ENCODE measurements at places on chromosomes 6 and 20.

DNA sequence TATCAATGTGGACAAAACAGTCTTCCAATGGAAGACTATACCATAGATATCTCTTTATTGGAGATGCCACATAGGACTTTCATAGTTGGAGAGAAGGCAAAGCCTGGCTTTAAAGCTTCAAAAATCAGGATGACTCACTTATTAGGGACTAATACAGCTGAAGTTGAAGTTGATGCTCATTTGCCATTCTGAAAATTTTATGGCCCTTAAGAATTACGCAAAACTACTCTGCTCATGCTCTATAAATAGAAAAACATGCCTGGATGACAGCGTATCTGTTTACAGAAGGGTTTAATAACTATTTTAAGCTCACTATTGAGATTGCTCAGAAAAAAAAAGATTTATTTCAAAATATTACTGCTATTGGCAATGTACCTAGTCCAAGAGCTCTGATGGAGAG, 155.5 kb upstream of the DST start:
- DNase-seq: no peak

- no peak for DNase-seq
Measured at GRCh38 chr6:137358273-137358672, 135.9 kb downstream of the OLIG3 start.

DNA sequence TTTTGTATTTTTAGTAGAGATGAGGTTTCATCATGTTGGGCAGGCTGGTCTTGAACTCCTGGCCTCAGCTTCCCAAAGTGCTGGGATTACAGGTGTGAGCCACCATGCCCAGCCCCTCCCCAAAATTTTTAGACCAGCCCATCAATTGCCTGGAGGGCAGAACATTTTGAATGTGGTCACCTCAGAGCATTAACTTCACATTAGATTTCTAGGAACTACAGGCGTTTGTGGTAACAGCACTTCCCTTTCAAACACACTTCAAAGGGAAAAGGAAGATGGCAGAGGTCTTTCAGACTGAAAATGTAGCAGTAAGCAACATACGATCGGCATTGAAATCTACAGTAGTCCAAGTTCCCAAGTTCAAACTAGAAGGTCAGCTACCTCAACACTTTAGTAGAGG, 12.3 kb upstream of the SLA2 start:
- DNase-seq: no peak

DNA sequence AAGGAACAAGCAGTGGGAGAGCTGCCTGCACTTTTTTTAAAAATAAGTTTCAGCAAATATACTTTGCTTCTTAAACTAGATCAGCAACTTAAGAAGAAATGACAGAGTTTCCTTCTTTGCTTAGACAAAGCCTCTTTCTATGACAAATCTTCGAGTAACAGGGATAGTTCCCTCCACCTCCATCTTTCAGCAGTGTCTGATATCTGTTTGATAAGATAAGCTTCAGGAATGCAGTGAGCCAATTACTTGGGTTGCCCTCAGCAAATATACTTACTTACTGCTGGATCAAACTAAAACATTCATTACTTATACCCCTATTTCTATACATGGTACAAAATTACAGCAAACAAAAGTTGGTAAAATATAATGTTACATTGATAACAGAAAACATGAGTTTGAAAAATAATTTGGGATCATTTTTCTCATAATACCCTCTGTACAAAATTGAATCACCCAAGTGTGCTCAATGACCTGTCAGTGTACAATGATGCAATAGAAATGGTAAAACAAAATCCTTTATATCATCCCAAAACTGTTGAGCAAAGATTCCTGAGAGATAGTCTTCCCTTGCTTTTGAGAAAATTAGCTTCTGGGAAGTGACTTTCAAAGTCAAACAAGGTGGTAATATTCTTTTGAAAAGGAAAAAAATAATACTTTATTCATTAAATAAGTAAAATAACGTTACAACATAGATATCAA, 24.5 kb downstream of the FRK start:
- no peak for DNase-seq

DNA sequence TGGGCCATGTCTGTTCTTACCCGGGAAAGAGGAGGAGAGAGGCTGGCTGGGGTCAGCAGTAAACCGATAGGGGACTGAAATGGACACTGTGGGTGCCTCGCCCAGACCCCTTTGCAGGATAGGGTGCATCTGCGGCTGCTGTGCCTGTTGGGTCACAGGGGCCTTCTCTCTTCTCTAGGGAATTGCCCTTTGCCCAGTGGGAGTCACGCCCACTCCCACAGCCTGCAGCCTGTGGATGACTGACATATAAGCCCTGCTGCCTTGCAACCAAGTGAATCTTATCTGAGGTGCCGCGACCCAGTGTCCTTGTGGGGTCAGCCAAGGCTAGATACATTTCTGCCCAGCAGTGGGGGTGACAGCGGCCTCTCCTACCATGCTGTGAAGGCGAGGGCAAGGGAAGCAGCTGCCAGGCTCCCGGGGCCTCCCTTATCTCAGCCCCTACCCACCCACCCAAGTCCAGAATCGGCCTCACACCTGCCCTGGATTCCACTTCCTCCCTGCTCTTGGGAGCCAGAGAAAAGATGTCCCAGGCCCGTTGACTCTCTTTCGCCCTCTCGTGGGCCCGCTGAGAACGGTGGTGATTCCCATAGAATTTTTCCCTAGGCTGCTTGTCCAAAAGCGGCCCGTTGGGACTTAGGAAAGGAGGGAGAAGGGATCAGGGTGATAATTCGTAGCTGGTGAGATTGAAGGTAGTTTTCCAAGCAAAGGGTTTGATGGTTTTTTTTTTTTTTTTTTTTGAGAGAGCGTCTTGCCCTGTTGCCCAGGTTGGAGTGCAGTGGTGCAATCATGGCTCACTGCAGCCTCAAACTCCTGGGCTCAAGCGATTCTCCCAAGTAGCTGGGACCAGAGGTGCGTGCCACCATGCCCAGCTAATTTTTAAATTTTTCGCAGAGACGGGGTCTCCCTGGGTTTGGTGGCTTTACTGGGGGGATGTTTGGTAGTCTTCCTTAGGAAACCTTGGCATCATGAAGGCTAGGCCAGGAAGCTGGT, 76.4 kb upstream of the RNF24 start:
- peak; percentile 49 for DNase-seq

DNA sequence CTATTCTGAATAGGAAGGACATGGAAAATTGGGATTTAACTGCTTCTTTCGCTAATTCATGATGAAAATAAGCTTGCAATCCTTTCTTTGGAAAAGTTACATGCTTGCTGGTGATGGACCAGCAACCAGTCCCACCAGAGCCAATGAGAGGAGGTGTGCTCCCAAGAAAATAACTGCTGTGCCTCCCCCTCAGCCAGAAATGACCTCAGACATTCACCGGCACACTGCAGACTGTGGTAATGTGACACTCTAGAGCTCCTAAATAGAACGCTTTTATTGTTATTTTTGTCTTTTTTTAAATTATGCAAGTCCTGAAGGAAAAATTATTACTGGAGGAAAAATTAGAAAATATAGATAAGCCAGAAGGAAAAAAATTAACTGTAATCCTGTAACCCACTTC, 2.6 kb downstream of the PYGB start:
- peak; percentile 58 for DNase-seq

- no peak for DNase-seq
Measured at GRCh38 chr6:35664945-35665344, 23.8 kb downstream of the FKBP5 start.

DNA sequence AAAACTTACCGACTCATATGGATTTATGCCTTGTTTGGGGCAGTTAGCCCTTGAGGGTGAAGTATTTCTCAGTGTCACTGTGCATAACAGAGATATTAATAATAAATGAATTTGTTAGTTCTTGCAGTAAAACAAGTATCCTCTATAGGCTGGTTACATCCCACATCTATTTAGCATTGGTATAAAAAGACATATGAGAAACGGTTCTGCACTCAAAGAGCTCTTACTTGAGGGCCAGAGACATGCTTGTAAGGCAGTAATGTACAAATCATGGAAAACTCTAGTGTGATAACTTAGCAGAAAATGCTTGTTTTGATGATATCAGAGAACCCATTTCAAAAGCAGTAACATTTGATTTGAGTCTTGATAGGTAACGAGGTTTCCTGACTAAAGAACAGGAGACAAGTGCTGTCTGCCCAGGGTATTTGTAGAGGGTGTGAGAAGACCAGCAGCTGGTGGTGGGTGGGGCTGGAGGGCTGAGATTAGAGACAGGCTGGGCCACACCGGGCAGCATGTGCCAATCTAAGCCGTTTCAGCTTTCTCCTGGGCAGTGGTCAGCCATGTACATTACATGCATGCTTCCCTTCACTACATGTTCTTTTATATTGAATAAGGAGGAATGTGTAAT, 46.3 kb downstream of the TULP4 start:
- peak; percentile 53 for DNase-seq

DNA sequence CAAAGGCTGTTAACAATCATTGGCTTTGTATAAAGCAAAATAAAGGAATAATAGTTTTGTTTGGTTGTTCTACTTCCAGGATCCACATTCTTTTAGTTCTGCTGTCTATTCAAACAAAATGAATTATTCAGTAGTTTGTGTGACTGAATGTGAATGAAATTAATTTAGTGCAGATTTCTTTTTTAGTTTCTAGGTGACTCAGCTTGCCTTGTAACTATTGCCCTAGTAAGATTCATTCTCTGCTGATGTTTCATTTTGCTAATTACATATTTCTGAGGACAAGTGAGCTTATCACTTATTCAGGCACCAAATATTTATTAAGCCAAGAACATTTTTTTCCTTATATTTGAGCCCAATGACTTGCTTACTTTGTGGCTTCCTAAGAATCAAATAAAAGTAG, 46.5 kb upstream of the RIPOR2 start:
- no peak for DNase-seq

DNA sequence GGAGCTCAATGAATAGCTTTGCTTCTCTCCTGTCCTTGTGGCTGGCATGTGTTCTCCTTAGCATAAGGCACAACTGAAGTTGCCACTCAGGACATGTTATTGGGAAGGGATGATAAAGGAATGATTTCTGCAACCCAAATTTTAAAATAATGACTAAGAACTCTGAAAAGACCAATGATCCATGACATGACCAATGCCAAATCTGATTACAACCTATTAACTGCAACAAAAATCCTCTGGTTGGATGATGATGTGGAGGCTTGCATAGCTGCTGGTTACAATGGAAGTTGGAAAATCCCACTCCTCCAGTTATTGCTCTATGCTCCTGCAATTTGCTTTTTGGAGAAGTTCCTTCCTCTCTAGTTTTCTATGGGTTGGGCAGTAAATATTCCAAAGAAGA, 63.4 kb upstream of the FBXL4 start:
- no peak for DNase-seq

DNA sequence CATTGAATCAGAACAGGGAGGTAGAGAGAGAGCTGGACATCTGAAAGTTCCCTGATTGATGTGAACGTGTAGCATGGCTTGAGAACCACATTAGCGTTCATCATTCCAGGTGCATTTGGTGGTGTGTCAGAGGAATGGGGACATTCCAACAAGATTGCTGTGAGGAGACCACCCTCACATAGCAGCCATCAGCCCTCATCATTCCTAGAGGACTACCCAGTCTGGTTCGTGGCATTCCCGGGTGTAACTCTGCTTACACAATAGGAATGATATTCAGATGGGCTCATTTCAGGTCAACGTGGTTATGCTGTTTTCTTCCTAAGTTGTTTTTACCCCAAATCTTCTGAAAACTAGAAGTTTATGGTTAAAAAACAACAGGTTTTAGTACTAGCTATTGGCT, 62.2 kb upstream of the KLHL31 start:
- no peak for DNase-seq

- no peak for DNase-seq
Measured at GRCh38 chr6:18047406-18047805, 60.0 kb upstream of the KIF13A start.

DNA sequence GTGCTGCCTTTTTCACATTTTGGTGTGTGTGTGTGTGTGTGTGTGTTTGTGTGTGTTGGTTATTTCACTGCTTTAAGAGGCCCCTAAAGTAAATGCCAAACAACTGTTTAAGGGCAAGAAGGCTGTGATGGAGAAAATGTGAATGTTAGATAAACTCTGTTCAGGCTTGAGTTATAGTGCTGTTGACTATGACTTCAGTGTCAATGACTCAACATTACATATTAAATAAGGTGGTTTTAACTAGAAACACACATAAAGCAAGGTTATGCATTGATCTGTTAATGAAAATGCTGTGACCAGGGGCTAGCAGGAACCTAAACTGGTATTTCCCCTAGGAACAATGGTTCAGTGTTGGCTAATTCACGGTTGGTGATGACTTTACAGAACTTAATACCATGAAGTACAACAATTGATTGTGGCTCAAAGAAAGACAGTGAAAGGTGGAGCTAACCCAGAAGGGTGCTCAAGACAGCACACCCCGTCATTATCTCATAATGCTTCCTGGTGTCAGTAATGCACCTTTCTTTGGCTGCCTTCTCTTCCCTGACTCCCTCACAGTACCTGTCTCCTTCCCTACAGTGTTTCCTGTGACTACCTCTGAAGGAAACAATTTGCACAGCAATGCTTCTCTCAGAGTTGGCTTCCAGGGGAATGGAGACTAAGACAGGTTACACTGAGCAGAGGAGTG, 116.1 kb downstream of the RIN2 start:
- DNase-seq: no peak

GRCh38 chr6:5457041-5457440, 195.7 kb downstream of the FARS2 start:
- DNase-seq: no peak

- no peak for DNase-seq
Measured at GRCh38 chr6:157693867-157694266, 129.2 kb upstream of the SNX9 start.

DNA sequence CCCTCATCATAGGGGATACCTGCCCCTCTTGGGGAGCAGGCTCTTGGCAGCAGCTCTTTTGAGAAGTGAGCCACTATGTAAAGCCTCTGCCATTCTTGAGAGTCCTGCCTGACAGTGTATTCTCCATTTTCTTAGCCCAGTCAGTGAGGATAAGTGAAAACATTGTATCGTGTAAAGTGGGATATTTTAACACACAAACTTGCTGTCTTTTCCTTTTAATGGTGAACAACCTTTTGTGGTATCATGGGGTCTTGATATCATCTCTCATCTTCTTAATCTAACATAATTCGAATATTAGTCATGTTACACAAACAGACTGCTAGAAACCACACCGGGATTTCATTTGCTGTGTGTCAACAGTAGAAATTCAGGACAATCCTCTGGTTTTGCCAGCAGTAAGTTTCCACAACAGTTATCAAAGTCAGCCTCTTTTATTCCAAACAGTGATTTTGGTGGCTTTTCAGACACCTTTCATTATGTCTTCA, 136.2 kb downstream of the HIVEP1 start:
- DNase-seq: no peak

GRCh38 chr6:143880412-143880811, 16.1 kb downstream of the ZC2HC1B start:
- no peak for DNase-seq

- no peak for DNase-seq
Measured at GRCh38 chr6:136477548-136477947, 72.7 kb downstream of the MAP7 start.

GRCh38 chr6:119350202-119350951, 816 bp upstream of the MAN1A1 start:
- DNase-seq: peak; percentile 46

GRCh38 chr6:75850026-75850833, 101.2 kb downstream of the MYO6 start:
- no peak for DNase-seq
